ENCODE measurements at places on chromosomes 7 and 10.

- no peak for DNase-seq
Measured at GRCh38 chr7:151800861-151801260, 76.1 kb downstream of the PRKAG2 start.

GRCh38 chr10:101774589-101775272 is 1.2 kb downstream of the FGF8 start:
- DNase-seq = no peak

DNA sequence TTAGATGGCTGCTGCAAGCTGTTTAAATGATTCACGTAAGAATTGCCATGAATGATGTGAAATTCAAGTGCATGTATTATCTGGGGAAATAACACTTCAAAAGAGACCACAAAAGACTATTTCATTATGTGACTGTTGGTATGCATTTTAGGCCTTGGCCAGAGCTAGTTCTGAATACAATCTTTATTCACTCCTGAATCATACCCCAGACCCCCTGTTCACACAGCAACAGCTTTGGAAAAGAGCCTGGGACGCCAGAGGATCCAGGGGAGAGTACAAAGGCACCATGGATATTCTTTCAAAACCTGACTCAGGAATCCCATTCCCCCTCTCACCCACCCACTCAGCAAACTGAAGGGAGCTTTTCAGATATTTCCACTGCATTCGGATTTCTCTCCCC is 377.1 kb upstream of the DPP6 start:
- no peak for DNase-seq

GRCh38 chr7:55021053-55021452 is 2.2 kb downstream of the EGFR start:
- DNase-seq = no peak

- no peak for DNase-seq
Measured at GRCh38 chr10:1358860-1359625, 302.9 kb downstream of the WDR37 start.

GRCh38 chr7:147308539-147308938 is 1191.9 kb downstream of the CNTNAP2 start:
- DNase-seq = no peak

- DNase-seq = peak; percentile 29
Measured at GRCh38 chr7:123797673-123798531, 47.1 kb upstream of the HYAL4 start.

- DNase-seq = no peak
Measured at GRCh38 chr7:39683216-39683845, 60.0 kb downstream of the RALA start.

GRCh38 chr7:109763611-109764010 is 1193.9 kb downstream of the DNAJB9 start:
- no peak for DNase-seq

DNA sequence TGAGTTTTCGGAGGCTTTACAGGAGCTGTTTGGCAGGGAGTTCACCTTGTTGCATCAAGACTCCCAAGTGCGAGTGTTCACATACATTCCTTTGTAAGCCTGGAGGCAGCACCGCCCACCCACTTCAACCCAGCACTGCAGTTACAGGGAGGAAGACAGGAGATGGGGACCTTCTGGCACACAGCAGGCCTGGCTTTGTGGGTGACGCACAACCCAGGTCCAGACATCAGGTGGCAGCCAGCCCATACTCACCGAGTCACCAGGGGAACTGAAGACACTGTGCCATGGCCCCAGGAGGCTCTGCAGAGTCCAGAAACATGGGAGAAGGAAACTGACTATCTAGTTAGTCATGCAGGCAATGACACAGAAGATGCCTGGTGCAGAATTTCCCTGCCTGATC is 305.9 kb upstream of the RNF32 start:
- no peak for DNase-seq

Data from activated CD4-positive, alpha-beta T cell treated with anti-CD3 and anti-CD28 coated beads, Interleukin-2, Interleukin-6, amounts not matched to agents 100 ng/mL and 50 ng/mL, durations not matched to agents 16 hours and 8 hours (primary cell).